ENCODE measurements at places on chromosomes 5 and 9.

GRCh38 chr9:1337169-1337568, 287.0 kb downstream of the DMRT2 start:
- no peak for DNase-seq

DNA sequence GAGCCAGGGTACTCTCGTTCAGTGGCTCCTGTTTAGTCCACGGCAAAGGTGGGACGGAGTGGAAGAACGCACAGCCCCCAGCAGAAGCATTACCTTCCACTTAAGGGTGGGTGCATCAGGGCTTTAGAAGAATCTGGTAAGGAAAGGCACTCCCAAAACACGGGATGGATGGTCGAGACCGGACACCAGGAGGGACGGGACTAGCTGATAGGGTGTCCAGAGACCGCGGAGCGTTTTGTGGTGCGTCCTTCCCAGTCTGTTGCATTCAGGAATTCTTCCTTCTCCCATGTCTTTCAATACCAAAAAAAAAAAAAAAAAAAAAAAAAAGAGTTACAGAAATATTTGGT, 545 bp upstream of the CTSV start:
- DNase-seq = no peak

- no peak for DNase-seq
Measured at GRCh38 chr5:90112033-90112692, 297.4 kb downstream of the CETN3 start.

DNA sequence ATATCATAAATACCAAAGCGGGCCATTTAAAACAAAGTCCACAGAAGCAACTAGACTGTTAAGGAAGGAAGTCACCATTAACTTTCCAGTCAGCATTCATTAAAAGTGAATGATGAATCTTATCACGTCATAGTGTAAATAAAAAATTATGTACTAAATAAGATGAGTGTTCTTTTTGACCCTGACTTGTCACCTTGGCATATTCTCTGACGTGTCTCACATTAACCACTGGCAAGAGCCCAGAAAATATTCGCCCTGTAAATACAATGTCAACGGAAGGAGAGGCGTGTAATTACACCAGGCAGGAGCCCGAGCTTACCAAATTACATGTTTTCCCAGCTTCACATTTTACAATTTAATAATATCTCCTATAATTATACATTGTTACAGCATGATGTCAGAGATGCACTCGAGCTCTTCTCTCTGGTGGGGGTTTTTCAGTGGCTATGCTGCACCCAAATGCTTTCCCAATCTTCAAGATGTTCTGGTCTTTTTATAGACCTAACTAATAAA, 29.3 kb upstream of the UBE2QL1 start:
- no peak for DNase-seq

GRCh38 chr9:20760246-20760891, 76.3 kb downstream of the FOCAD start:
- no peak for DNase-seq

DNA sequence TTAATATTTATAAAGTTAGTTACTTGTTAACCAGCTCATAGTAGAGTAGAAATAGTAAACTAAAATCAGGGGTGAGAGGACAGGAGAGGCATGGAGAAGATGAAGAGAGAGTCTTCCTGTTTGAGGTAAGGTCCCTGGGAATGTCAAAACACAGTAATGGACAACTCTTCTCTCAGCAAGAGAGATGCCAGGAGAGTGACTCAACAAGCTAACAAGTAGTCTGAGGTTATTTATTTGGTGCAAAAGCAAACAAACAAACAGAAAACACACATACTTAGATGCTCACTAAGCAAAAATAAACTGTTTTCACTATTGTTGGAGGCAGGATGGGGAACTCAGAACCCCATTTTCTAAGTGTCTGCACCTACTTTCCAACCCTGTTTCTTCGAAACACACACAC, 333.2 kb upstream of the RFX3 start:
- no peak for DNase-seq

DNA sequence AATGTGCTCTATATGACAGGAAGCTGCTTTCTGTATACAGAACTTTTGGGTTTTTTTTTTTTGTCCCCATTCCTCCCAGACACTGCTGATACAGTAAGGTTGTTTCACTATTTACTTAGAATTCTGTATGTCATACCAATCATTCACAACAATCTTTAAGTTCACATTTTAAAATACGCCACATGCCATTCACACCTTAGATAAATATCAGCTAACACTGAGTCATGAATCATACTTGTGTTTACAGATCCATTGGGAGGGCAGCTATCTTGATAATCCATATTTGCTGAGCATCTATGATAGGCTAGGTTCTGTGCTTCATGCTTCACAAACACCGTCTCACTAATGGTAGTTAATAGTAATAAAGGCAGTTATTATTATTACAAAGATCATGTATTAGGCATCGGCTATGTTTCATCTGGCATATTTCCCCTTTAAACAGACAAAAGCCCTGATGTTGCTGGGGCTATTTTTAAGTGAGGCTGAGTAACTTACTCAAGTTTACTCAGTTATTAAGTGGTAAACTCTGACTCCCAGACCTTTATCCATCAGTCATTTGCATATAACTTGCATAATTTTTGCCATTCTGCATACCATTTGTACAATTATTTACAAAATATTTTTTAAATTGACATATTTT, 152.2 kb upstream of the HMHB1 start:
- DNase-seq = no peak

GRCh38 chr9:38083858-38084555, 15.0 kb upstream of the SHB start:
- DNase-seq = no peak

DNA sequence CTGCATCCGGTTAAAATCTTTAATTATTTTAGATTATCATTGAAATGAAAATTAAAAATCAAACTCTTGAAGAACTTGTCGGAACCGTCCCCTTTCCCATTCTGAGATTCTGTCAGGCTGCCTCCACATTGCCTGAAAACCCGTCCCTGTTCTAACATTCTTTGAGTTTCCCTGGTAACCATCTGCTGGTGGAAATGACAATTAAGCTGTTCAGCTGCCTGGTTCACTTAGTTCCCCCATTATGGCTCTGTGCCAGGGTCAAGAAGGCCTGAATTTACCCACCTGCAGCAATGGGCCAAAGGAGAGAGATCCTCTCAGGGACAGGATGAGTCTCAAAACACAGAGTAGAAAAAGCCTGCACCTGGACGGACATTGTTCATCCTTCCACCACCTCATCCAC, 11.8 kb upstream of the TCOF1 start:
- DNase-seq = no peak

DNA sequence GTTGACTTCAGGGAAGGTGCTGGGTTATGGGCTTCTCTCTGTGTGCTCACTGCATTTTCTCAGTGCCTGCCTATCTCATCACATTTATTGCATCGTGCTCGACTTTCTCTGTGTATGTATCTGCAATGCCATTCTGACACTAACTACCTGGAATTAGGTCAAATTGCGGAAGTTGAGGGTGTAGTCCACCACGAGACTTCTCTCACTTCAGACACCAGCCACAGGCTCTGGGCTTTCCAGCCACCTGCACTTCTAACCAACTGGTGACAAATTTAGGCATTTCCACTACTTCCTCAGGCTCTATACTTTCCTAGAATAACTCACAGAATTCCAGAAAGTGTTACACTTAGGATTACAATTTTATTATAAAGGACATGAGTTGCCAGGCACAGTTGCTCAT, 188.6 kb upstream of the ZNF608 start:
- no peak for DNase-seq

GRCh38 chr5:148214665-148215185, 11.9 kb downstream of the SPINK6 start:
- no peak for DNase-seq

DNA sequence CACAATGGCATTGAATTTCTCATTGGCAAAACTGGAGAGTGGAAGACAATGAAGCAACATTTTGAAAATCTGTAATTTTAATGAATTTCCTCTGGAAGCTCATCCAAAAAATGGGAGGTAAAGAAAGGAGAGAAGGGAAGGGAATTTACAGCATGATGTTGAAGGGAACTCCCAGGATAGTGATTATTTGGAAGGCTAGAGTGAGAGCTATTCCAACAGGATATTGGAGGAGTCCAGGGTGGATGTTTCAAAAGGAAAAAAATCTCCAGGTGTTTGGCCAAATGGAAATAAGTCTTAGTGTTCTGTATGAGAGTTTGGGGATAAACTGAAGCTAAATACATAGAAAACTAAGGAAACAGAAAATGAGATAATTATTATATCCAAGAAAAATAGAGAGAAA, 106.2 kb downstream of the IZUMO3 start:
- DNase-seq = no peak

- DNase-seq = no peak
Measured at GRCh38 chr9:136401173-136401922, 1.4 kb upstream of the SNAPC4 start.

DNA sequence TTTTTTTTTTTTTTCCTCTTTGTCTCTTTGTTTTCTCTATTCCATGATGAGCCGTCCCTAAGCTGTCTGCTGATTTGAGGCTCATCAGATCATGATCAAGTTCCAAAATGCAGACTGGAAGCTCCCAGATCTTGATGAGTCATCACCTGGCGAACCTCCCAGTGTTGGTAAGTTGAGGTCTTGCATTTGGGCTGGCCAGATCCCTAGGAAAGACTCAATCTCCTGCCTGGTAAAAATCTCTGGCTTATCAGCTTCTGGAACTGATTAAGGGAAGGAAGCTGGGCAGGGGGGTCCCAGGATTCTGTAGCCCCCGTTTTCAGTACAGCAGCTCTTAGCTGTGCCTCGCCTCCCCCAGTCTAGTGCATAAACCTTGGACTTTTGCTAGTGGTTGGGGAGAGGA, 69.0 kb downstream of the TSPAN17 start:
- DNase-seq = no peak

DNA sequence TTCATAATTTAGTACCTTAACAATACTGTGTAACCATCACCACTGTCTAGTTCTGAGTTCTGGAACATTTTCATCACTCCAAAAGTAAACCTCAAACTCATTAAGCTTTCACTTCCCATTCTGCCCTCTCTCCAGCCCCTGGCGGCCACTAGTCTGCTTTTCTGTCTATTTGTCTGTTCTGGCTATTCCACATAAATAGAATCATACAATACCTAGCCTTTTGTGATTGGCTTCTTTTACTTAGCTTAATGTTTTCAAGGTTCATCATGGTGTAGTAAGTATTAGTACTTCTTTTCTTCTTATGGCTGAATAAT, 138.7 kb downstream of the RAPGEF6 start:
- DNase-seq = no peak

- DNase-seq = no peak
Measured at GRCh38 chr9:120432600-120432999, 147.4 kb downstream of the CDK5RAP2 start.

DNA sequence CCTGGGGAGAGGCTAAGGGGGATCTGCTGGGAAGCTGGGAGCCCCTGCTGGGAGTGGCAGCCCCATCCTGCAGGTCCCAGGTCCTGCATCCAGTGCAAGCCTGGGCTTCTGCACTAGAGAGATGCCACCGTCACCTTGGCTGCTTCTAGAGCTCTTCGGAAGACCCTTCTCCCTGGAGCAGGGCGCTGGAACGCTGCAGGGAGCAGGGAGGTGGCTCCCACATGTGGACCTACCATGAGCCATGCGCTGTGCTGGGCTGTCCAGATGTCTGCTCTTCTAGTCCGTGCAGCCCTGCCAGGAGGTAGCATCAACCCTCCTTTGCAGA, 90.9 kb upstream of the PHYKPL start:
- DNase-seq = no peak

DNA sequence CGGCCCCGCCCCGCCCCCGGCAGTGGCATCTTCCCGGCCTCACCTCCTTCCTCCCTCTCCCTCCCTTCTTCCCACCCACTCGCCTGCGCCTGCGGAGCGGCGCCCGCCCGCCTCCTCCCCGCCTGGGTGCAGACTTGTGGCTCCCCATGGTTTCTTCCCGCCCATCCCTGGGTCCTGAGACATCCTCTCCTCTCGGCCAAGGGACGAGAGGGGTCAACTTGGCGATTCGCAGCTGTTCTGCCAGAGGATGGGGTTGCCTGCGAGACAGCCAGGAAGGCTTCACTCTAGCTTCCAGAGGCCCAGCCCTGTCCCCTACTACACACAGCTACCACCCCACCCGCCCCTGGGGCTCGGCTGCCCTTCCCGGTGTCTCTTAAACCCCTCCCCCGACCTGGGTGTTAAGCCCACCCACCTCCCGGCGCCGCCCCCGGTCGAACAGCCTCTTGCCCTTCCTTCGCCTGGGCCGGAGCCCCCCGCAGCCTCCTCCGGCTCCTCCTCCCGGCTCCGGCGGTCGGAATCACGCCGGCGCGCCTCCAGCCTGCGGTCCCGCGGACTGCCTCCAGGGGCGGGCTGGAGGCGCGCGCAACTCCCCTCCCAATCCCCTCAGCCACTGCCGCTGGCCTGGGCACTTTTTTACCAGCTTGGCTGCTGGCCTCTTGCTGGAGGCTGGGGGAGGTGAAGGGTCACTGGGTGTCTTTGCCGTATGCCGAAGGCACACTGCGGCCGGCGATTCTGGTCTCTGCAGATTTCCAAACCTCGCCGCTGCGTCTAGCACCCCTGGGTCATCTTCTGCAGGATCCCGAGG, 1.9 kb downstream of the JADE2 start:
- DNase-seq = peak; percentile 87

GRCh38 chr9:117125531-117125930, 289.3 kb downstream of the ASTN2 start:
- DNase-seq = no peak

DNA sequence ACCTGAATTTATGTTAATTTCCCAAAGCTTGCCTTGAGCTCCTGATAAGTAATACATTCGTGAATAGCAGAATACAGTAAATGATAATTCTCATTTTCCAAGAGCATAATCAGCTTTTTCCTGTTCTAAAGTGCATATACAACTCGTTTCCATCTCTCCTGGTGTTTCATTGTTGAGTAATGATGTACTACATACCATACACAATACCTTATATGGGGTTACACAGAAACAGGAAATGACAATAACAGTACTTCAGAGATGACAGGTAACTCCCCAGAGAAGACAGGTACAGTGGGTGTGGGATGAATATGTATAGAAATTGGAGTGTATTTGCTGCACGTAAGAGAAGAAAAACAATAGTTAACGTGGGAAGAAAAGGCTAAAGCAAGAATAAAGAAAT, 287.1 kb downstream of the TENT4A start:
- DNase-seq = no peak

DNA sequence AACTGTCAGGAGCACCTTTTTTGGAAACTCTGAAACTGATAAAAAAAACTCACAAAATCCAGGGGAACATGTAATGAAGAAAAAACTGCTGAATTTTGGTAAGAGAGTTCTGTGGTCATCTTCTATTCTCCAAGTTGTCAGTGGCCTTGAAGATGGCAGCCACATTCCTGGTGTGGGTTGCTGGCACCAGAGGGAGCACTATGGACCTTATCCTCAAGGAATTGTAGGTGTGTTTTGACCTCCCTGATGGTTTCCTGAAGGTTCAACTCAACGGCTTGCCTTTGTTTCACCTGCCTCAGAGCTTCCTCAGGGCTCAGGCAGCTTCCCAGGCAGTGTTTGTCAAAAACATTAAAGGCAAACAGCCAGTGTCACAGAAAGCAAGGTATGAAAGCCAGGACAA, 2.2 kb upstream of the SLC38A9 start:
- no peak for DNase-seq

GRCh38 chr5:102801371-102801770, 46.3 kb downstream of the PAM start:
- no peak for DNase-seq
